ENCODE measurements at places on chromosomes 12 and 14.
A peak's percentile ranks its signal among the peaks of the same experiment; 100 is the strongest.

DNA sequence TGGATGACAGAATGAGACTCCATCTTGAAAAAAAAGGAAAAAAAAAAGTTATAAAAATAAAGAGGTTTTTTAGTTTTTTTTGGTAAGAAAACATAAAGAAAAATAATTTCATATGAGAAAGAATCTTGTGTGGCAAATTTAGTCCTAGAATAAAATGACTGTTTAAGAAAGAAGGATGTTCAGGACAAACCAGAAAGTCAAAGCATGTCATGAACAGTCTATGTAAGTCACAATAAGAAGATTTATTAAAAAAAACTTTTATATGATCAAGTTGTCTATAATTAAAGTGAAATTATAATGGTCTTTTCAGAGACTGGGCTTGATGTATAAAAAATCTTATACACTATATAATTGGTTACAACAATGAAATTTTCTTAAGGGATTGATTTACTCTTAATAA, 68.1 kb upstream of the HECTD1 start:
- DNase-seq = no peak

GRCh38 chr12:93502802-93503623, 35.7 kb downstream of the MRPL42 start:
- DNase-seq = peak; percentile 29

DNA sequence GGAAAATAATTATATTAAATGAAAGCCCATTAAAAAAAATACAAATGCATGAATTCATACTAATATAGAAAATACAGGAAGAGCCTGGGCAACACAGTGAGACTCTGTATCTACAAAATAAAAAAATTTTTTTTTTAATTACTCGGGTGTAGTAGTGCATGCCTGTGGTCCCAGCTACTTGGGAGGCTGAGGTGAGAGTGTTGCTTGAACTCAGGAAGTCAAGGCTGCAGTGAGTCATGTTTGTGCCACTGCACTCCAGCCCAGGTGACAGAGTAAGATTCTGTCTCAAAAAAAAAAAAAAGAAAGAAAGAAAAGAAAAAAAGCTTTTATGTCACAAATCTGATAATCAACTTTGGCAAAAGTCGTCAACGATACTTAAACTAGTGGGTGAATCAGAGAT, 80.6 kb upstream of the PLEKHA5 start:
- DNase-seq = peak; percentile 19

- peak; percentile 12 for DNase-seq
These were observed 68.2 kb upstream of the SLC24A4 start for GRCh38 chr14:92254786-92255185.

DNA sequence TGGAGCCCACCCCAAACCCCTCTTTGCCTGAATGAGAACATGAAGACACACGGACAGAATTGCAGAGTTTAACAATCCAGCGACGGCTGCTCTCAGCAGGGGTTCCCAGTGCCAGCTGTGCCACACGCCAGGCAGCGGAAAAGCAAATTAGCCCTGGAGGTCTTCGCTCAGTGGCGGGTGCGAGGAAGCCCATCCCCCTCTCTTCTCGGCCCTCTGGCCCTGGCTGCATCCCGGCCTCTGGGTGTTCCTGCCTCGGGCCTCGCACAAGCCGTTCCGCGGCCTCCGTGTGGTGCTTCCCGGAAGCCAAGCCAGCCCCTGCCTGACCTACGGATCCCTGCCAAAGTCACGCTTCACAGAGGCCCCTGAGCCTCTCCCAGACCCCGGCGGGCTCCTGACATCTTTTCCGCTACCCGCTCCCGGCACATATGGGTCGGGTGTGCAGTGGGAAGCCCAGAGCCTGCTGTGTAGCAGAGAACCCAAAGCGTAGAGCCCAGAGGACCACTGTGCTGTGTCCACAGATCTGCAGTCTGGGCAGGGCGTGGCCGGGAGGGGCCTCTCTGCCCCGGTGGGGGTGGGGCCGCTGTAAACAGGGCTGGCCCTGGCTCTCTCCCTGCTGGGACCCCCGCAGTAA, 70.7 kb upstream of the GALNT9 start:
- no peak for DNase-seq

GRCh38 chr12:79451978-79452377, 238.8 kb downstream of the PAWR start:
- peak; percentile 97 for DNase-seq

DNA sequence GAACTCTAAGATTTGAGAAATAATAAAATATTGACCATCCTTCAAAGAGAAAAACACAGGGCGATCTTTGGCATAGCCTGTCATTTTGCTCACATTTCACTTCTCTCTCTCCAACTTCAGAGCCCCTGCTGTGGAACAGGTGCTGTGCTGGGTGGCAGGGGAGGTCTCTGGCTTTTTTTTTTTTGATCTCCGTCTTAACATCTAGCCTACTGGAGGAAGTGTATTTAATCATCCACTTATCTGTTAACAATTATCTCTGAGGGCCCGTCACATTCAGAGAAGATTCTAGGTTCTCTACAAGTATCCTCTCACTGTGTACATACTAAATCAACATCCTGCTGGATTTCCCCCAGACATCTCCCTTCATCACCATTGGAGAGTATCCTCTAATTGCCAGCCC, 34.1 kb downstream of the CHST11 start:
- no peak for DNase-seq

GRCh38 chr14:99266181-99267178, 5.5 kb downstream of the BCL11B start:
- DNase-seq = peak; percentile 66

- no peak for DNase-seq
These were observed 546.7 kb downstream of the SNAPC1 start for GRCh38 chr14:62308891-62309290.

GRCh38 chr14:60655898-60656685, 6.8 kb upstream of the SIX1 start:
- DNase-seq = no peak

DNA sequence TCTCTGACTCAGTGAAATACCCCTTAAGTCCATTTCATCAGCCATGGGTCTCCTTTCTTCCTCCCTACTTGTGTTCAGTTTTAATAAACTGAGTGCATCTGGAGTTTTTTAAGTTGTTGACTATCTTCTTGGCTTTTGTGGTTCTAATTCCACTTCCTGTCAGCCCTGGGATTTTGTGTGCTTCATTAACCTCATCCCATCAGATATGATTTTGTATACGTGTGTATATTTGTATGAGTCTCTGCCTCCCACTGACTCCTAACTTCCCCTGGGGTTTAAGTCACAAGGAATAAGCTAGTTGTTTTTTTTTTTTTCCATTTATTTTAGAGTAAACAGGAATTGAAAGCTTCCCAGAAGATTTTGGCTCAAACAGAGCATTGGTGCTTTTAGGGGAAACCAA, 62.7 kb downstream of the TTLL5 start:
- DNase-seq = no peak

- DNase-seq = no peak
These were observed 6.6 kb downstream of the E2F7 start for GRCh38 chr12:77058740-77059139.

DNA sequence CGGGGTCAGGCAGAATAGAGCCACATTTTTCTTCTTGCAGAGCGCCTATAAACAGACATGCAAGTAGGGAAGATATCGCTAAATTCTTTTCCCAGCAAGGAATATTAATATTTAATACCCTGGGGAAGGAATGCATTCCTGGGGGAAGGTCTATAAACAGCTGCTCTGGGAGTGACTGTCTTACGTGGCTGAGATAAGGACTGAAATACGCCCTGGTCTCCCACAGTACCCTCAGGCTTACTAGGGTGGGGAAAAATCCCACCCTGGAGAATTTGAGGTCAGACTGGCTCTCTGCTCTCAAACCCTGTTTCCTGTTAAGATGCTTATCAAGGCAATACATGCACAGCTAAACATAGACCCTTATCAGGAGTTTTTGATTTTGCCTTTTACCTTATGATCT, 262.3 kb downstream of the CEP128 start:
- DNase-seq = no peak

- no peak for DNase-seq
These were observed 38.5 kb downstream of the LRIG3 start for GRCh38 chr12:58881816-58882215.

DNA sequence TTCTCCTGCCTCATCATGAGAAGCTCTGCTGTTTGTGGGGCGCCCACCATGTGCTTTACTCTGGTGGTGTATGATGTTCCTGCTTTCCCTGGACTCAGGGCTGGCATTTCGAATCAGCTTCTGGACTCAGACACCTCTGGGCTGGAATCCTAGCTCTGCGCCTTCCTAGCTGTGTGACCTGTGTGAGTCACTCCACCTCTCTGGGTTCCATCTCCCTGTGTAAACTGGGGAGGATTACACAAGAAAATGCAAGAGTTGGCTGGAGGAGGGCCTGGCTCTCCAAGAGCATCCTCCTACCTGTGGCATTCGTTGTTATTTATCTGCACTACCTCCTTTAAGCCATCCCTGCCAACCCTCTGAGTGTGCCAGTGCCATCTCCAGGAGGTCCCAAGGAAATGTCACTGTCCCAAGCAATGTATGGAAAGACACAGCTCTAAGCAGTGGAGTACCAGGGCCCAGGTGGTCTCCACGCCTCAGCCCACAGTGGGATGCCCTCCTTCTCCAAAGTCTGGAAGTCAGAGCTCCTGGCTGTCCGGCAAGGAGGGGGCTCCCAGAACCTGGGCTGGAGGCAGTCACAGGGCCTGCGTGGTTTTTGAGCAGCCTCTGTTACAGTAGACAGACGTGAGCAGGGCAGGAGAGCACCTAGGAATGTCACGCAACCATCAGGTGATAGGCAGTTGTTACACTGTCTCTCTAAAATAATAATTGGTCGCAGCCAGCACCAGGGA, 7.3 kb upstream of the TNFAIP2 start:
- DNase-seq = no peak

- no peak for DNase-seq
These were observed at the start of gene NR1H4 for GRCh38 chr12:100473716-100474150. Gene NR1H4, plus strand, starts transcription at chr12:100473866. Its CDS starts 19,458 bp downstream, at chr12:100493324.

All from brain microvascular endothelial cell (primary cell).